ENCODE measurements at places on chromosomes 4 and X.

DNA sequence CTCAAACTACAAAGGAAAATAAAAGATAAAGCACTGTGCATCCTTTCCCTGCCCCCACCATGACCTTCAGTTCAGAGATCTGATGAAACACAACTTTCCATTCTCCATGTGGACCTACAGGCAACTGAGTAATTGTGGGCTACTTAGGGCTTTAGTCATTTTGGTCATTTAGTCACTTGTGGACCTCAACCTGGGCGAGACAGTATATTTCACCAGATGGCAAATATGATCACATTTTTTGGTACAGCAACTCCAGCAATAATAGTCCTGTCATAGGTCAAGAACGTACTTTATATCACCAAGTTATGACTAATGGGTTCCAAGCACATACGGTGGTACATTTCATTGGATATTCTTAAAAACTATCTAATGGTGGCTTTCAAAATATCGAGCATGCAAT is 141.2 kb downstream of the PDGFC start:
- no peak for DNase-seq

- DNase-seq = no peak
Measured at GRCh38 chr4:76745240-76745639, 152.7 kb downstream of the SOWAHB start.

- DNase-seq = no peak
Measured at GRCh38 chrX:26192204-26192603, at the start of gene MAGEB6. Gene MAGEB6, plus strand, starts transcription at chrX:26192440. Its CDS starts 1,407 bp downstream, at chrX:26193847.

GRCh38 chr4:149791851-149792250 is 23.8 kb downstream of the IQCM start:
- no peak for DNase-seq

GRCh38 chr4:167021545-167022155 is 212.6 kb downstream of the SPOCK3 start:
- peak; percentile 41 for DNase-seq

DNA sequence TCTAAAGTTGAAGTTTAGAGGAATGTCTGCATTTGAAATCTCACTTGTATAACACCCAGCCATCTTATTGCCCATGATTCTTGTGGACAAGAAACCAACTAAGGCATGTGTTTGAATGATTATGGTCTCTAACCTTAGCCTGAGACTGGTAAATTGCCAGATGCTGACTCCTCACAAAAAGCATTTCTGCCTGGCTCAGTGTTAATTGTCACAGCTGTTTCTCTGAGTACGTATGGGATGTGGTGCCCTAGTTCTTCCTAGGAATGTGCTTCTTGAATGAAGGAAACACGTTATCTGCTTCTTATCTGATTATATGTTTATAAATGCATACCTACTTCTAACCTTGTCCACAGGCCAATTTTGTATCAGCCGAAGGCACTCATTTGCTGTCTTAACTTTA is 63.1 kb upstream of the NDP start:
- DNase-seq = no peak

- DNase-seq = no peak
Measured at GRCh38 chrX:133495464-133496391, 80.4 kb upstream of the GPC4 start.

DNA sequence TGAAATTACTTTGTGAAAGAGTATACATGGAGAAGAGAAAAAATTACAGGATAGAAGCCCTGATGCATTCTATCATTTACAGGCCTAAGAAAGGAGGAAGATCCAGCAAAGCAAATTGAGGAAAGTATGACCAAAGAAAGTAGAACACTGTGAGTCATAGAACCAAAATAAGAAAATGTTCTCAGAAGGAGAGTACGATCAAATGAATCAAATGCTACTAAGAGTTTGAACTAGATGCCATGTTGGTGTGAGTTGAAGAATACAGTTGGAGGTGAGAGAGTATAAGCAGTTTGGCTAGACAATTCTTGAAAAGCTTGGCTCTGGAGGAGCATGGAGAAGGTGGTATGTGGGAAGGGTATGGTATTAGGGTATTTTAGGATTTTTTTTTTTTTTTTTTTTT is 161.8 kb downstream of the RPA4 start:
- no peak for DNase-seq

GRCh38 chrX:129823115-129823514 is 20.6 kb downstream of the ZDHHC9 start:
- no peak for DNase-seq

DNA sequence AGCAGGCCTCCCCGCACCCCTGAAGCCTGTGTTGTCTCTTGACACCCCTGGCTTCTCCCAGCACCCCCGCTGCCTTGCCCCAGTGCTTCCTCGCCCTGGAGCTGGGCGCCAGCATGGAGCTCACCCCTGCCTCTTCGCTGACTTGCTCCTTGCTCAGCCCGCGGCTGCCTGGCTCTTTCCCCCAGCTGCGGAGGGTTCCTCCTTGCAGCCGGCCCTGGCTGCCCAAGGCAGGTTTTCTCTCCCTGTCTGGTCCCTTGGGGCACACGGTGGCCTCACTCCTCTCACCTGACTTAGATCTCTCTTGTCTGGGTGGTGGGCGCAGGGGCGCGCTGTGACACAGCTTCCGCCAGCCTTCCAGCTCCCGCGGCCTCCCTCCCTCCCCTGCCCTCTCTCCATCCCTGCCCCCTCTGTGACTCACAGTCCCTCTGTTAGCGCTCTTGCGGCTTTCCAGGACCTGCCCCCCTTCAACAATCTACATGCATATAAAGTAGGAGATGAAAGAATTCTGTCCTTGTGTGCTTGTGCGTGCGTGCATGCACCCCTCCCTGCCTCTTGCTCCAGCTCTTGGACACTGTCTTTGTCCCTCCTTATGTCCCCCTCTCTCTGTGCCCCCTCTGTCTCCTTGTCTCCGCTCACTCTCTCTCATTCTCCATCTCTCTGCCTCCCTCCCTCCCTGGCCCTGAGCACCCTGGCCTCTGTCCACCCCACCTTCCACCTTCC is 2.2 kb downstream of the PLXNB3 start:
- no peak for DNase-seq

GRCh38 chrX:26026179-26026578 is 112.0 kb upstream of the MAGEB18 start:
- no peak for DNase-seq

- no peak for DNase-seq
Measured at GRCh38 chrX:6149060-6149872, 79.4 kb downstream of the NLGN4X start.

GRCh38 chr4:185911556-185912064 is 99.6 kb upstream of the SORBS2 start:
- DNase-seq = no peak

DNA sequence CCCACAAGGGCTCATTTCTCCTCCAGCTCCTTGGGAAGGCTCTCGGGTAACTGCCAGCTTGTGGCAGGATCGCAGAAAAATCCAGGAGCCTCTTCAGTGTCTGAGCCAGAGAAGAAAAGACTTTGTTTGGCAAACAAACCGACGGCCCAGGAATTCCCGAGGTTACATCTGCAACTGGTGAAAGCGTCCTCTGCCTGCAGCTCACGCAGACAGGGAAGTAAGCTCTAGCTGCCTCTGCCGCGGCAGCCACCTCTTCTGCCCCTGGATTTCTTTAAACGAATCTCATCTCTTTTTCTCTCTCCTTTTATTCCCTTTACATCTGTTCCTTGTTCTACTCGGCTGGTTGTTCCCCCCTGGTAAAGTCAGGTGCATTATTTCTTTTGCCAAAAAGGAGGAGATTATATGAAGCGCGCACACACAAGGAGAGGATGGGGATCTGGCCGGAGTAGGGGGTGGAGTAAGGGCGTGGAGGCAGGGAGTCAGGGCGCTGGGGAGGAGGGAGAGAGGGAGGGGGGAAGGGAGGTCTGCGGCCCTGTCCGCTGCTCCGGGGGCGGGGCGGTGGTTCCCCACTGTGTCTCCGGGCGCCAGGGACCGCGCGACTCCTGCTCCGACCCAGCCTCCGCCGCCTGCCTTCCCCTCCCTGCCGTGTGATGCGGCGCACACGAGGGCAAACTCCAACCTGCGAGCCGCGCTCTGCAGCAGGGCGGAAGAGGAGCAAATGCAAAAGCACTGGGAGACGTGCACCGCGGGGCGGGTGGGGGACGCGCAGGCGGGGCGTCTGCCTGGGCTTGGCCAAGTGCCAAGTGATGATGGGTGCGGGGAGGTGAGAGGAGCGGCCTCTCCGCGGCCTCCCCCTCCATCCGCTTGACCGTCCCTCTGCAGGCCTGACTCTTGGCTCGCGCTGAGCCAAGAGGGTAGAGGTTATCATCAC is at the start of gene DCHS2:
Gene DCHS2, minus strand, starts transcription at position 459 of the 931 bp plus-strand sequence. Its CDS starts 444 bp downstream, at position 15.
- DNase-seq = no peak

DNA sequence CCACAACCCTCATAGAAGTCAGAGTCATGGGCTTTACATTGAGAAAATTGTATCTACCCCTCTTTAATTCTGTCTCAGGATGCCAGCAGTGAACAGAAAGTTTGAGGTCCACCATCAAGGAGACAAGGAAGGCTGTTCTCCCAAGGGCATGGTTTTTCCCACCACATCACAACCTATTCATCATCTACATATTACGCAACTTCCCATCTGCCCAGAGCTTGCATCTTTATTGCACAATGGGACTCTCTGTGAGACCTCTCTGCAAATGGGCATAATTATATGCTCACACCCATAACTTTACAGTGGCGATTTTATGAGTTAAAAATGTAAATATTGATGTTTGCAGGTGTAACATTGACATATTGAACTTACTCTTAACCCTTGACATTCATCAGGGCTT is 38.9 kb downstream of the PAGE2 start:
- DNase-seq = no peak

DNA sequence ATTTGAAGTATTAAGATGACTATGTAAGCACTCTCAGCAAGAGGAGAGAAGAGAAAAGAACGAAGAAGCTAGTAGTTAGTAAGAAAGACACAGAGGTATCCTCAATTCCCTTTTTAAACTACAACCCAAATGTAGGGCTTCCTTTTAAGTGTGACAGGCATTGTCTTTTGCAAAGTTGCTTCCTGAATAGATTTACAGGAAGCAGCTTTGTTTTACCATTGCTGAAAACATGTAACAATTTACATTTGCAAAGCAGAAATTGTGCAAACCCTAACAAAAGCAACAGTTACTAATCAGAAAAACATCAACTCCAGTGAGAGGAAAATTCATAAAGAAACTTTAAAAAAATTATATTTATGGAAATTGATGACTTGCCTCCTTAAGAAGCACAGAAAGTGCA is 96.4 kb downstream of the FAM13A start:
- no peak for DNase-seq

DNA sequence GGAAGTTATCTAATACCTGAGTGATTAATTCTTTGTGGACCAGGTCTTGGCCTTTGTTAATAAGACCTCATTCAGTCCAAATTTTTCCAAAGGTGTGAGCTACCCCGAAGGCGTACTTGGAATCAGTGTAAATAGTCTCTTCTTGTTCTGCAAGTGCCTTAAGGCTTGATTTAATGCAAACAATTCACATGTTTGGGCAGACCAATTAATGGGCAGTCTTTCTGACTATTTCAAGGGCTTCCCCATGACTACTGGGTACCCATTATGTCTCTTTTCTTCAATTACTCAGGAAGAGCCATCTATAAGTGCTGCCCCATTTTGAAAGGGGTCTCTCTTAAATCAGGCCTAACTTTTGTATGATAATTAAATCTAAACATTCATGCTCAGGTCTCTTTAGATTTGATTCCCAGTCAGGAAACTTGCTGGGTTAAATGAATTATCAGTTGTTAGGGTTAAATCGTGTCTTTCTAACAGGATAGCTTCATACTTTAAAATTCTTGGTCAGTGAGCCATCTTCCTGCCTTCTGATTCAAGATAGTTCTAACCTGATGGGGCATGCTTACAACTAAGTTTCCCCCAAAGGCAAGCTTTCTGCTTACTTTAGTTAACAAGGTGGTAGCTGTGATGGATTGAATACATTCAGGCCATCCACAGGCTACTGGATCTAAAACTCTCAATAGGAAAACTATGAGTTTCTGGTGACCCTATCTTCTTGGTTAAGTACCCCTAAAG is 179.6 kb downstream of the CCNG2 start:
- DNase-seq = no peak

- DNase-seq = no peak
Measured at GRCh38 chr4:3009422-3009821, 46.1 kb downstream of the GRK4 start.

- no peak for DNase-seq
Measured at GRCh38 chr4:128686032-128686465, 123.5 kb upstream of the JADE1 start.

GRCh38 chr4:77481856-77482255 is 123.8 kb upstream of the CXCL13 start:
- no peak for DNase-seq

Measured in activated CD8-positive, alpha-beta memory T cell treated with anti-CD3 and anti-CD28 coated beads for 48 hours (primary cell).